ENCODE measurements at places on chromosomes 5 and 9.

DNA sequence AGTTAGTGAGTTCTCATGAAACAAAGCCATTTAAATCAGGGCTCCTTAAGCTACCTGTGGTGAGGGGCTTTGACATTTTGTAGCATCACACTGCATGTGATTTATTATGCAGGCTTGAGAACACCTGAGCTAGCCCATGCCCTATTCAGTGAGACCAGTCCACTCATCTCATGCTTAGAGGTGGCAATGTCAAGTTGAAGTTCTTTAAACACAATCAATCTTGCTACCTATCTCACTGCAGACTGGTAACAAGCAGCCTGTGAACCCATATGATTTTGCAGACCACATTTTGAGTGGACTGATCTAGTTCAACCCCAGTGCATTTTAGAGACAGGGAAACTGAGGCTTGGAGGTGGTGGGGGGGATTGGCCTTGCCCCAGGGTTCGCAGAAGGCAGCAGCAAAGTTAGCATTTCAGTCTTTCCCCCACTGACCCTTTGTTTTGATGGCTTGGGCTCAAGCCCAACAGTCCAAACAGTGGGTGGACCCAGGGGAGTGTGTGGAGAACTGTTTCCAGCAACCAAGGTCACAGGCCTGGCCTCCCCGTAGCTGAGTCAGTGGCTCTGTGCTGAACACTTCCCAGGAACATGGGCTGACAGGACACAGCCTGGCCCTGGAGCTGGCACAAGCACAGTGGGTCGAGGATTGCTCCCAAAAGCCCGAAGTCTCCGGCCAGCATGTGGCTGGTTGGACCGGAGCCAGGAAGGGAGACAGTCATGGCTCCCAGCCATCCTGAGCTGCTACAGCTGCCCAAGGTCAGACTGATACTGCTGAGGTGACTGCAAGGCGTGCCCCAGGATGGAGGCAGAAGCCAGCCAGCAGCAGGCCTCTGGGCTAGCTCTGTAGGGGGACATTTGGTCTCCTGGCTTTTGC is 95.3 kb downstream of the RGS3 start:
- DNase-seq: peak; percentile 90

DNA sequence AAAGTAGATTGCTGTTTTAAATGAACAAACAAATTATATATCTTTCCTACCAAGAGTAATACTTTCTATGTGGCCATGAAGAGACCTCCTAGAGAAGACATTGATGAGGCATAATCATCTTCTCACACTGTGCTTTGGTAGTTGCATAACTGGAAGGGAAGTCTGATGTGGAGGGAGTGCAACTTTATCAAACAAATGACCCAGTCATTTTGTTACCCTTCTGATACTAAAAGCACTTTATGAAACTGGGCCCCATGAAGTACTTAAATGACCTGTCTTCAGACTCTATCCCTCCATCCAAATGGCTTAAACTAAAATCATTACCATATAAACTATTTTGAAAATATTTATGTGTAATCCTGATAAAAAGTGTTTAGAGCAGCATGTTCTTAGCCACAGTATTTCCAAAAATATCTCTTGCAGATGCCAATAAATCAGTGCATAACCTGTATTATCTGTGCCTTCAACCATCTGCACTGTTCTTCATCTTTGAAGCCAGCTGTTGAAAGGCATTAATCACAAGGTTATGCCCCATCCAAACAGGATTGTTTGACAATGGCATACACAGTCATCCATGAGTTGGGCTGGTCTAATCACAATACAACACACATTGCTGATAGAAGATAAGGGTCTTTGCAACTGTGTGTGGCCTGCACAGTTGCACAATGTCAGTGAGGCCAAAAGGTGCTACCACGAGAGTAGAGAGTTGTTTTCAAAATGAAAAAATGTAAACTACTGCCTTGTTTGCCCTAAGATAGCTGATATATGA is 31.9 kb upstream of the MIER3 start:
- DNase-seq: no peak

DNA sequence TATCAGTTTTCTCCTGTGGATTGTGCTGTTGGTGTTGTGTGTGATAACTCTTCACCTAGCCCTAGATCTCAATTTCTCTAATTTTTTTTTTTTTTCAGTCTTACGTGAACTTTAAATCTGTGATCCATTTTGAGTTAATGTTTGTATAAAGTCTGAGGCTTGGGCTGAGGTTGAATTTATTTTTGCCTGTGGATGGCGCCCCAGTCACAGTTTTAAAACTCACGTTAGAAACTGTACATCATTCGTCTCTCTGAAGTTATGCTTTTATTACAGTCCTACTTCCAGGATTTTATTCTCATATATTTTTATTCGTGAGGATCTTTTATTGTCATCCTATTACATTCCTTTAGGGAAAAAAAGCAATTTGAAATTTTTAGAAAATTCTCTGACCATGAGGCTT is 103.1 kb downstream of the EHMT1 start:
- DNase-seq: no peak

- no peak for DNase-seq
Observed at GRCh38 chr9:112531666-112532282, 45.1 kb downstream of the KIAA1958 start.

- peak; percentile 49 for DNase-seq
Observed at GRCh38 chr5:37665889-37666288, 174.0 kb downstream of the GDNF start.

GRCh38 chr5:101112645-101113044 is 209.6 kb upstream of the ST8SIA4 start:
- no peak for DNase-seq

DNA sequence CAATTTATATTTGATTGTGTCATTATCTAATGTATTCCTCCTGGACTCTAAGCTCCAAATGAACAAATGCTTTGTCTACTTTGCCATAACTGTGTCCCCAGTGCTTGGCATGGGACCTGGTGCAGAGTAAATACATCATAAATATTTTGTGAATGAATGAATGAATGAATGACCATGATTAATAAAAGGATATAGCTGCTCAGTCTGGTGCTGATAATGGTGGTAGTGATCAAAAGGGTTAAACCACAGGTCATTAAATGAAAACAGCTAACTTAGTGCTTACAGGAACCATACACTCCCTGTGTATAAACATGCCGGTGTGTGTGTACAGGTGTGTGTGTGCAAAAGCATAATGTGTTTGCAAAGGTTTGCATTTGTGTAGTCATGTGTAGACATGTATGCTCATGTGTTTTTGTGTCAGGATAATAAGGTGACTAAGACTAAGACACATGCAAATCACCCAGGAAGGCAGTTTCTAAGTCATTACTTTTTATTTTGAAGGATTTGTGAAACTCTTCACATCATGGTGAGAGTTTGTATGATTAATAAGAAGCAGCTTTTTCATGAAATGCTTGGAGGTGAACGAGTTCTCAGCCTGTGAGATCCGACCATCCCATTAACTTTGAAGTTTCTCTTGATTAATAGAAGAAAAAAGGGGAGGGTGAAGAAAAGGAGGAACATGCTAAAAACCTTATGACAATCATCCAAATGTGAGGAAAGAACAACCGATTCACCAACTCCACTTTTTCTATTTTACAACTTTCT is 24.6 kb downstream of the SPARC start:
- DNase-seq: no peak

GRCh38 chr5:94045839-94046782 is 304.7 kb upstream of the POU5F2 start:
- no peak for DNase-seq

GRCh38 chr5:555058-555623 is 30.9 kb upstream of the SLC9A3 start:
- DNase-seq: peak; percentile 8

GRCh38 chr9:124180557-124180956 is 77.2 kb upstream of the NEK6 start:
- DNase-seq: no peak

DNA sequence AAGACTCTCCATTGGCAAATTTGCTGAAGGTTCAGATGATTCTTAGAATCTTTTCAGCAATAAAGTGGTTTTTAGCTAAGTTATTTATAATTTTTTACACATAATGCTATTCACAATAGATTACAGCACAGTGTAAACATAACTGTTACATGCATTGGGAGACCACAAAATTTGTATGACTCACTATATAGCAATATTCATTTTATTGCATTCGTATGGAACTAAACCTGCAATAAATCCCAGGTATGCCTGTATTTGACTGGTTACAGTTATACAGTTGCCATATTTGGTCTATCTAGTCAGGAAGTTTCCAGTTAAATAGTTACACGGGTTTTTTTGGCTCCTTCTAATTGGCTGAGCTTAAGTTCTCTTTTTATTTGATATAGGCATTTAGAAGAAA is 220.8 kb downstream of the MRPS30 start:
- no peak for DNase-seq

GRCh38 chr5:82873452-82873851 is 203.7 kb downstream of the TMEM167A start:
- no peak for DNase-seq

DNA sequence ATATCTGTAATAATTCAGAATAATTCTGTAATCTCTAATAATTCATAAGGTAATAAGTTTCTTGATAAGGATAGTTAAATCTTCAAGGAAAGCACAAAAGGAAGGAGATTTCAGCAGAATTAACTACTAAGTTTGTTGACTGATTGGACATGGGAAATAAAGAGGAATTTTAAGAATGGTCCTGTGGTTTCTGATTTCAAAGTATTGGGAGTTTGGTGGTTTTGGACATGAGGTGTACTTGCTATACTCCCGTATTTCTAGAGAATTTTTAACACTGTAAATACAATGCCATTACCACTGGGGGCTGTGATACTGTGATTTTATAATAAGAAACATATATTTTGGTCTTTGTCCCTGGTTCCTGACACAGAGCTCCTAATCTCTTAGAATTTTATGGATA is 123.9 kb downstream of the UNC13B start:
- no peak for DNase-seq

DNA sequence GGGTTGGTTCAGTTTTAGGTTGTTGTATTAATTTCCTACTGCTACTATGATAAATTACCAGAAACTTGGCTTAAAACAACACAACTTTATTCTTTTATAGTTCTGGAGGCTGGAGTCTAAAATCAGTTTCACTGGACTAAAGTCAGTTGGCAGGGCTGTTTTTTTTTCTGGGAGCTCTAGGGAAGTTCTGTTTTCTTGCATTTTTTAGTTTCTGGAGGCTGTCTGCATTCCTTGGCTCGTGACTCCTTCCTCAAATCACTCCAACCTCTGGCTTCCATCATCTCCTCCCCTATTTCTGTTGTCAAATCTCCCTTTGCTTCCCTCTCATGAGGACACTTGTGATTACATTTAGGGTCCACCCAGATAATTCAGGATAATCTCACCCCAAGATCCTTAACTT is 51.3 kb upstream of the SUB1 start:
- no peak for DNase-seq

- DNase-seq: no peak
Observed at GRCh38 chr5:37892586-37892985, 52.7 kb upstream of the GDNF start.

DNA sequence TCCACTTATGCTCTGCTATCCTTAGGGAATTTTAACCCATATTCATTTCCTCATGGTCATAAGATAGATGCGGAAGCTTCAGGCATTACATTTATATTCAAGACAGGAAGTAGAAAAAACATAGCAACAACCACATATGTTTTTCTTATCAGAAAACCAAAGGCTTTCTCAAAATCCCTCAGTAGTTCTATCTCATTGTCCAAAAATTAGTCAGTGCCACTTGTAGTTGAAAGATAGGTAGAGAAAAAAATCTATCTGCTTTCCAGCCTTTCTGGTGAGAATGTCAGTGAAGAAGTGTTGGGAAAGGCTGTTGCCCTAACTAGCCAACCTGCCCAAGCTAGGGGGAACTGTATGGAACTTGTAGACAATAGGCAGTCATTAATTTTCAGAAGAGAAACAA is 23.5 kb upstream of the MOCS2 start:
- no peak for DNase-seq

GRCh38 chr9:14692470-14693250 is 572 bp downstream of the ZDHHC21 start:
- DNase-seq: no peak

DNA sequence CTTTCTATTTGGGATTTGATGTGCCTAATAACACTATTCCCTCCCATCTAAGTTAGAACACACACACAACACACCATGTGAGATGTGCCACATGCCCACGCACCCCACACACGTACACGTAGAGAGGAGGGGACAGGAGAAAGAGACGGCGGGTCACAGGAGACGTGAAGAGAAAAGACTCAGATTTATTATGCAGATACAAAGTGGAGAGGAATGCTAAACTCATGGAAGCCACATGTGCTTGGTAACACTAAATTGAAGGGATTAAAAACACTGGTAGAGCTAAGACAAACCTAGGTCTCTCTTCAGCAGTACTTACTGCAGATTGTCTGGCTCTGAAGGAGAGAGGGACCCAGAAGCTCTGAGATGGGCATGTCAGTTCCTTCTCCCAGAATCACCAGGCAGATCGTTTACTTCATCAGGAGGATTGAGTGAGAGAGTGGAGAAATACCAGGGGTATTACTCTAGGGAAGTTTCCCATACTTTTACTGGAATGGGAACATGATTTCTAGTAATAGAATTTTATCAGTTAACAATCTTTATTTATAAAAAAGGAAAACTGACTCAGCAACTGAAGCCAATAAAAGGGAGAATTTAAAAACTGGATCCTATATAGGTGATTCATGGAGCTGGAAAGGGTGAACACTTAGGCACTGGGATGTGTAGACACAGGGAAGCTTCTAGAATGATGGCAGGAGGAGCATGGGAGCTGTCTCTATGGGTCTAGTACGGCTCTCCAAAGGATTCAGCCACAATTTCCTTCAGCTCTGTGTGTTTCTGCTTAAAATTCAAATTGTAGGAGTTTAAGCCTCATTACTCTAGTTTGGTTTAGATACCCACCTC is 139.4 kb downstream of the MACIR start:
- no peak for DNase-seq

DNA sequence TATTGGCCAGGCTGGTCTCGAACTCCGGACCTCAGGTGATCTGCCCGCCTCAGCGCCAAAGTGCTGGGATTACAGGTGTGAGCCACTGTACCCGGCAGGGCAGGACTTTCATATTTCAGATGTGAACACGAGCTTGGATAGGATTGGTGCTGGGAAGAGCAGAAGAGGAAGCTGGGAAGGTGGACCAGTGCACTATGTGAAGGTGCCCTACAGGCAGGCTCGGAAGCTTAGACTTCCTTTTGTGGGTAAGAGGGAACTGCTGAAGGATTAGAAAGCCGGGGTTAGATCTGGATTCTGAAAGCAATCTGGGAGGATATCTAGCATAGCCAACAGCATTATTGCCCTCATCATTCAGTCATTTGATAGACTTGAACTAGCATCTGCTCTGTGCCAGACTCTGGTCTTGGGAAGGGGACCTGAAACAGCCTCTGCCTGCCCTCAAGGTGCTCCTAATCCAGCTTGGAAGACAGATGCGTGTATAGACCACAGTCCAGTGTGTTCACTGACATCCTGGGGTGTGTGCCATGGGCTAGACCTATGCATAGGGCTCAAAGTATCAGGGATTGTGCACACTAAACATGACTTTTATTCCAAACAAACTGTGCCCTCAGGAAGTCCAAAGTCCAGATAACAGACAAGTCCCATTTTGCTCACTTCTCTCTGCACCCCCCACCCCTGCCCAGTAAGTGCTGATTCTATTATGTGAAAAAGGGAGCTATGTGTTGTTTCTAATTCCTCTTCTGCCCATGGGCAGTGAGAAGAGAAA is 637 bp downstream of the CBY3 start:
- no peak for DNase-seq
